Activated naive CD8-positive, alpha-beta T cell treated with anti-CD3 and anti-CD28 coated beads for 36 hours (primary cell): ENCODE measurements at places on chromosomes 2 and 18. TPM values are rescaled to one million over a fixed set of nuclear protein-coding genes. Genes with fewer than 3 reads are reported as not detected.

DNA sequence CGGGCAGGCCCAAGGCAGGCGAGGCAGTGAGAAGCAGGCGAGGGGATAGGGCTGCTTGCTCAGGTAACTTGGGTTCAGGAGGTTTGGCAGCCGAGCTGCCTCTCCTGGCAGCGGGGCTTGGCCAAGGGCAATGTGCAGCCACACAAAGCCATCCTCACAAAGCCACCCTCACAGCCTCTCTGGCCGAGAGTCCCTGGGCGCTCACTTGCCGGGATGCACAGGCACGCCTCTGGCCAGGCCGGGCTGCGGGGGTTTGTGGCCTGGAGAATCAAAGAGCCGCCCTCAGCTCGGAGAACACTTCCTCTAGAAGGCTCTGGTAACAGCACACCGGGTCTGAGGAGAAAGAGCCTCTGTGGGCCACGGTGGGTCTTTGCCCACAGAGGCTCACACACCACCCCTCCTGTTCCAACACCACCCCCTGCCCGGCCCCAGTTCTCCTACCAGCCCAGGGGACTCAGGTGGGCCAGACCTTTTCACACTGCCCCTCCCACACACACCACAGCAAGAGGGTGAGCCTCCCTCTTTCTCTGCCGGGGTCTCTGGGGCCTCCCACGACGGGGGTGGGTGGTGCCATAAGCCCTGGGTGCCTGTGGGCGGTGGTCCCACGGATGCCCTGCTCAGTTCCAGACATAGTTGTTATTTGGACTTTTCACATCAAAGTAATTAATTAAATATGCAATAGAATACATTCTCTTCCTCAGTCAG, 186.9 kb downstream of the ZFP36L2 start:
- no peak for DNase-seq

The FEV gene
- not detected for total RNA-seq

The NT5DC4 gene
- not detected for total RNA-seq

DNA sequence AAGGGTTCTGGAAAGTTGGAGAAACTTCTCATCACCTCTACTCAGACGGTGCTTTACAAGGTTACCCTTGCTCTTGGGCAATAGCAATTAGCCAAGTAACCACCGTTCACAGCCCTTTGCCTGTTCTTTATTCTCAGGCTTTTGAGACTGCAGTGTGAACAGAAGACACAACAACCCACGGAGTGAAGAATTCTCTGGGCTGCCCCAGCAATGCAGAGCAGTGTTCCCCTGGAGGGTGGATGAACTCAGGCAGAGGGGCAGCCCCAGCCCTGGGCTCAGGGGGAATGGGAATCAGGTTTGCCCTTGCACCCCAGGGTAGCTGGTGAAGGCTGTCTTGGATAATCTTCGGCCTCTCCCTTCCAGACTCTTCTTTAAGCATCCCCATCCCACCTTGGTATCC, 69.1 kb downstream of the MCFD2 start:
- DNase-seq = no peak

The SKOR2 gene
- not detected for total RNA-seq

DNA sequence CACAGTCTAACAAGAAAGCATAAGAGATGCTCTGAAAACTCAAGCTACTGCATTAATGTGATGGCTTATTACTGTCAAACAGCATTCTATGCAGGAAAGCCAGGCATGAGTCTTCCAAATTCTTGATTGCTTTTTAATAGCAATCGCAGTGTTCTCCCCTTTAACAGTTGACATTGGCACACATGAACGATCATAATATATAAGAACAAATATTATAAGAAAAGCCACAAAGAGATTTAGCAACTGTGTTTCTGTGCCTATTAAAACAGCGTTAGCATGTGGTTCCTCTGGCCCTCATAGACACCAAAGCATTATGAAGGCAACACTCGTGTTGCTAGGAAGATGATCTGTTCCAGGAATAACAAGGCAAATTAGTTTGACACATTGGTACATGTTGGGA, 245.0 kb downstream of the ACKR3 start:
- DNase-seq = no peak

The CFAP53 gene
- total RNA-seq = 0.14 TPM

- DNase-seq = no peak
Measured at GRCh38 chr2:60295636-60295962, 257.9 kb downstream of the BCL11A start.

GRCh38 chr2:237456200-237456843, 30.7 kb upstream of the MLPH start:
- DNase-seq = no peak

GRCh38 chr2:62716768-62717167, 11.3 kb downstream of the EHBP1 start:
- DNase-seq = no peak

The DSG1 gene
- not detected for total RNA-seq

GRCh38 chr18:38028946-38029345, 463.3 kb upstream of the CELF4 start:
- no peak for DNase-seq

DNA sequence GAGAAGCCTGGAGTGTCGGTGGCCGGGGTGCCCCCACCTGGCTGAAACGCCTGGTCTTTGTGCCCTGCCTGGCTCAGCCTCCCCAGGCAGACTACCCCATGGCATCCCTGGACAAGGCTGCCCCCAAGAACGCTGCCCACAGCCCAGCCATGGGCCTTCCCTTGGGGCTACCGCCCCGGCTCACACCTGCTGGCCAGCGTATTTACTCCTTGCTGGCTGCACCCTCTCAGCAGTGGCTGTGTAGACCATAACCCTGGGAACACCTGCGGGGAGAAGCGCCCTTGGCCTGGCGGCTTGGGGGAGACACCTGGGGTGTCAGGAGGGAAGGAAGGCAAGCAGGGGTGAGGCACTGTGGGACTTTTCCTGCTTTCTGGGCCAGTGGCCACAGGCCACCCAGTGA, 17.3 kb downstream of the CAPN10 start:
- no peak for DNase-seq

DNA sequence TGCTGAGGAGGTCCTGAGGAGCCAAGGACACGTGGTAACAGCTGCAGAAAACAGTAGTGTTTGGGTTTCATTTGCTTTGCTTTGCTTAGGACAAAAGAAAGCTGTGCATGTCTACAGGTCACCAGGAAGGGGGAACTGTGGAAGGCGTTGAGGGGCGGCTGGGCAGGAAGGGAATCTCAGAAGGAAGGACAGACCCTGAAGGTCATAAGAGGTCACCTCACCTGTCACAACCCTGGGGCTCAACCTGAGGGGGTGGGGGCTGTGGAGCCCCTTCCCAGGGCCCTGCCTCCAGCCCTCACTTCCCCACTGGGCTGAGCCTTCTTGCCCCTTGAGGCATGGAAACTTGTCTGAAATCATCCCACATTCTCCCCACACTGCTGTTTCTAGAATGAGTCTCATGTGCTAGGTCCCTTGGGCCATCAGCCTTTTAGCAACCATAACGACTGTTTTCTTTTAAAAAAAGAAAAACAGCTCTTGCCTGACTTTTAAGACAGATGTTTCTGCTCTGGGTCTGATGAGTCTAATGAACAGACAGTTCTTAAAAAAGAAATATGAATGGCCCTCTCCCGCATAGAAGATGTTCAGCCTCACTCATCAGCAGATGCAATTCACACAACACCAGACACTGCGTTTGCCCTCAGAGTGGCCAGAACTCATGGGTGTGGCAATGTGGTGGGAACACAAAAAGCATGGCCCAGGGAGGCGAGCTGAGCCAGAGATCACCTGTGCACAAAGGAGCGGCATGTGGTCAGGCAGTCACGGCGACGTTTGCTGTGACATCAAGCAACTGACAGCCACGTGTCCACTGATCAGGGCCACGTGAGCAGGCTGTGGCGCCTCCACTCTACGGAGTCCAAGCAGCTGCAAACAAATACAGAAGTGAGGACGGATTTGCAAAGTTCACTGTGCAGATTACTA, 84.0 kb downstream of the SEPTIN10 start:
- no peak for DNase-seq

GRCh38 chr2:225842939-225843338, 443.4 kb downstream of the NYAP2 start:
- DNase-seq = no peak

GRCh38 chr18:10081492-10081891, 167.7 kb downstream of the VAPA start:
- DNase-seq = no peak

- DNase-seq = no peak
Measured at GRCh38 chr18:75723521-75724340, 296.2 kb upstream of the SMIM21 start.

GRCh38 chr2:33839791-33840190, 240.7 kb upstream of the FAM98A start:
- DNase-seq = no peak

The RTP5 gene
- total RNA-seq = 0.20 TPM

- DNase-seq = no peak
Measured at GRCh38 chr2:210963386-210963785, 407.0 kb downstream of the CPS1 start.

GRCh38 chr2:3430740-3431490, 51.4 kb downstream of the TRAPPC12 start:
- DNase-seq = no peak

DNA sequence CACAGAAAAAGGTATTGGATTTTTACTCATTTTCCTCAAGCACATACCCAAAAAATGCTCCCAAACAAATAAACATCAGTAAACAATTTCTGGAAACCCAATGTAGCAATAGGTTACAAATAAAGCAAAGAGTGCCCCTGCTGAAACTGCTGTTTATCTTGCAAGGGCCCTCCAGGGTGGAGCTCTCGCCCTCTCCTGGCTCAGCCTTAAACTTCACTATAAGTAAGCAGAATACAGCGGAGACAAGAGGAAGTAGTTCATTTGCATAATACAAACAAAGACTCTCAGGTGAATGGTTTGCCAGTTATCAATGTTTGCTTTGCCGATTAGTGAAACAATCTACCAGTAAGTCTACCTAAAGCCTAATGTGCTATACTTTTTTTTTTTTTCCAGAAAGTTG, 437.6 kb downstream of the DLGAP1 start:
- DNase-seq = no peak

The NPPC gene
- total RNA-seq = 0.48 TPM

DNA sequence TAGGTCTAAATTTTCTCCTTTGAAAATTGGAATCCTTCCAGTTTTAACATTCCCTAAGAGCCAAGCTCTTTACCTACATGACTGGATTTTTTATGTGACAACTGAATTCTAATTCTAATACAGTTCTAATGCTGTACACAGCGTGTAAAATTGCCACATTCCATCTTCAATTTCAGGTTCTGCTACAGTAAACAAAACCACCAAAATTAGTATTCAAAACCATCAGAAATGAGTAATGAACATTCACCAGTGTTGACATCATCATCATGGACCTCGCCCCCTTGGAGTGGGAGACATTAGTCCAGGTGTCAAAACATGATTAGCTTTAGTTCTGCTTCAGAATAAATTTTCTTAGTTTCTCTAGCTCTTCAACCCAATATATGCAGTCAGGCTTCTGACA, 133.6 kb downstream of the MBD2 start:
- DNase-seq = no peak

DNA sequence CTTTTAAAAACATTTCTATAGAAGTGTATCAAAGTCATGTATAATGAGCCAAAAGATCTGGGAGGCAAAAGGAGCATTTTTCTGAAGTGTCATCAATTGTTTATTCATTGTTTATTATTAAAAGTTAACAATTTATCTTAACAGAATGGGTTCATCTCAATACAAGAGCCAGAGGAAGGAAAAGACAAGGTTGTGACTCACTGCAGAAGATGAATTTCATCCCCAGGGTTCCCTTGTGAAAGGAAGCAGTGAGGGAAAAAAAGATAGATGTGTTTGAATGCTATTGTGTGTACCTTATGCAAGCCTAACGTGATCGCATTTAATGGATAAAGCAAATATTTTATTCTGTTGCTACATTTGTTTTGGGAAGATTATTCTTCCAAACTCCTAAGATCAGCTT, 286.3 kb downstream of the PIEZO2 start:
- no peak for DNase-seq

GRCh38 chr2:53484531-53484930, 283.1 kb upstream of the CHAC2 start:
- DNase-seq = no peak

DNA sequence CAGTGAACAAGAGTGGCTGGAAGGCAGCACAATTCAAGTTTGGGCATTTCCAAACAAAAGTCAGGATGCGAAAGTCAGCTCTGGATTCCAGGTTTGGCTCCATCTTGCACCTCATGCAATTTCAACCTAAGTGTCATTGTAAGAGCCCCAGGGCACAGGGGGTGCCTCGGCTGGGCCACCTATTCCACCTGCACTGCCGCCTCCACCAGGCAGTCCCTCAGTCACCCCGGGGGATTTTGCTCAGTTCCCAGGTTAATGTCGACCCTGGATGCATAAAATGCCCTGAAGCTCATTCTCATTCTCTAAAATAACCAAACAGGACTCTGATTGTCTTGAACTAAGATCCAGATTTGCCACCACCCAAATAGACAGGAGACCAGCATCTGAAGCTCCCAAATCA, 77.6 kb downstream of the EDAR start:
- no peak for DNase-seq

DNA sequence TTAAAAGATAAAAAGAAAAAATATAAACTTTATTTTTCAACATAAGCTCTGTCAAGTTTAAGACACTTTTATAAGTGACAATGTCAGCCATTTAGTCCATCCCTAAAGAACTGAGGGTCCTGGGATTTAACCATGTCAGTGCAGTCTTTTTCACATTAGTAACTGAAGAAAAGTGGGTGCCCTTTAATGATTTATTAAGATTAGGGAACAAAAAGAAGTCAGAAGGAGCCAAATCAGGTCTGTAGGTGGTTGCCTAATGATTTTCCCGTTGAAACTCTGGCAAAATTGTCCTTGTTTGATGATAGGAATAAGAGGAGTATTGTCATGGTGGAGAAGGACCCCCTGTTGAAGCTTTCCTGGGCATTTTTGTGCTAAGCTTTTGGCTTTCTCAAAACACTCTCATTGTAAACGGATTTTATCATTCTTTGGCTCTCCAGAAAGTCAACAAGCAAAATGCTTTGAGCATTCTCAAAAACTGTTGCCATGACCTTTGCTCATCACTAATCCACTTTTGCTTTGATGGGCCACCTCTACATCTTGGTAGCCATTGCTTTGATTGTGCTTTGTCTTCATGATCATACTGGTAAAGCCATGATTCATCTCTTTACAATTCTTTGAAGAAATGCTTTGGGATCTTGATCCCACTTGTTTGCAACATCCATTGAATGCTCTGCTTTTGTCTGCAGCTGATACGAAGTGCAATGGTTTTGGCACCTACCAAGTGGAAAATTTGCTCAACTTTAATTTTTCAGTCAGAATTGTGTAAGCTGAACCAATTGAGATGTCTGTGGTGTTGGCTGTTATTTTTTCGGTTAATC, 22.0 kb downstream of the TSPYL6 start:
- DNase-seq = no peak

- no peak for DNase-seq
Measured at GRCh38 chr2:199469514-199470360, 12.0 kb upstream of the SATB2 start.

The KRTCAP3 gene
- total RNA-seq = 7.4 TPM
